ENCODE measurements at places on chromosomes 1 and 21.
A peak's percentile ranks its signal among the peaks of the same experiment; 100 is the strongest.

DNA sequence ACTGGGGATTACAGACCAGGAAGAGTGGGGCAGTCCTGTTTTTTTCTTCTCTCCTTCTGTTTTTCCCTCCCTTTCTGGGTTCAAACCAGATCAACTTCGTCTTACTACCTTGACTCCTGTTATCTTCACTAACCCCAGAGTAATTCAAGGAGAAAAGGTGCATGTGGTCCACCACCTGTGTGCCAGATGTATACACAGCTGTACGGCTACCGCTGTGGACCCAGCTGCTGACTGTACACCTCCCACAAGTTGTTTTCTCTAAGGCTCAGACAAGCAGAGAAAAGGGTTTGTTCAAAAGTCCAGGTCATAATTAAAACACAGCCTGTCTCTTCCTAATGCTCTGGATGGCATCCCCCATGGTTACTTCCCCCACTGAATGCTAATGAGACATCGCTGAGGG is 102.1 kb downstream of the LMX1A start:
- DNase-seq, result peak; percentile 47

- no peak for DNase-seq
Observed at GRCh38 chr1:227191607-227192006, 126.7 kb downstream of the CDC42BPA start.

- DNase-seq, result no peak
Observed at GRCh38 chr1:217620814-217621213, 10.1 kb downstream of the GPATCH2 start.

GRCh38 chr1:75518686-75519085 is 92.2 kb downstream of the SLC44A5 start:
- no peak for DNase-seq

GRCh38 chr1:172090511-172090817 is 249.2 kb downstream of the DNM3 start:
- DNase-seq, result no peak

GRCh38 chr1:186894415-186894814 is 65.7 kb downstream of the PLA2G4A start:
- no peak for DNase-seq

- DNase-seq, result no peak
Observed at GRCh38 chr1:12407050-12407961, 177.5 kb downstream of the VPS13D start.

- DNase-seq, result no peak
Observed at GRCh38 chr21:41931041-41931451, 22.8 kb downstream of the C2CD2 start.

All from DMS 273 treated with DMSO at 0.1 percent for 48 hours (cell line).